ENCODE measurements at places on chromosomes 7 and 10.
A peak's percentile ranks its signal among the peaks of the same experiment; 100 is the strongest.

DNA sequence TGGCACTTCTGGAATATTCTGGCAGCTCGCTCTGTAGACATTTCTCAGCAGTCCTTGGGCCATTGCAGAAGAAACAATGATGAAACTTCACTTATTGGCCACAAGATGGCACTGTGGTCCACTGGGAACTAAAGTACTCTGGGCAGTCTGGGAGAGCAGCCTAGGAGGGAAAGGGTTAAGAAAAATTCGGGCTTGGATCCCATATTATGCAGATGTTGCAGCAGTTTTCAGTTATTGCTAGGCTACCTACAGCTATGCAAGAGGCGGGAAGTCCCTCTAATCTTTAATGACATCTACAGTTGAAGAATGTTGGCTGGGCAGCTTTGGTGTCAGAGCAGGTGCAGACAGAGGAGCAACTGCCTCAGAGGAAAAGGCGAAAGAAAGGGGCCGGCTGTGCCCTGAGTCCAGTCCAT, 201.7 kb upstream of the PRSS58 start:
- DNase-seq, result peak; percentile 75

DNA sequence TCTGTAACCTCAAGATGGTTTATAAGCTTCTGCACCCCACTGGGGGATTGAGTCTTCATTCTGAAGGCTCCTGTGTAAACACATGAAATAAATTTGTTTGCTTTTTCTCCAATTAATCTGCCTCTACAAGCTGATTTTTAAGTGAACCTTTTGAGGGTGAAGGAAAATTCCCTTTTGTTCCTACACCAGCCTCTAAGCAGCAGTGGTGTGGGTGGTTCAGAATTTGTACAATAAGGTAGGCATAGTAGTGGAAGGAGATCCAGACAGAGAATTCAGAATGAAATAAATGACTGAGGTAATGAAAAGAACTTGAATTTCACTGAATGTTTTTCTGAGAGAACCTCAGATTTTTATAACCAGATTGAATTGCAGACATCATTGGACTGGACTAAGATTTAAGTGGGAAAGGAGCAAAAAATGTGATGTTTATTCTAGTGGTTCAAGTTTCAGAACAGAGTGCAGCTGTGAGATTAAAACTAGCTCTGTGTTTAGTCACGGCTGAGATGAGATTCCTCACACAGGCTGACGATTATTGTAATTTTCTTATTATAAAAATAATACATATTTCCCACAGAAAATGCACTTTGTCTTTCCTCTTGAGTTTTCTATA, 1162.2 kb downstream of the TYW1 start:
- DNase-seq, result no peak

GRCh38 chr10:77504196-77504872, 133.3 kb downstream of the KCNMA1 start:
- no peak for DNase-seq

- DNase-seq, result no peak
Observed at GRCh38 chr7:130371046-130371445, 9.2 kb upstream of the CPA1 start.

- no peak for DNase-seq
Observed at GRCh38 chr7:133572843-133573242, 320.0 kb downstream of the EXOC4 start.

Measured in MV-4-11 (cell line).